ENCODE measurements at places on chromosomes 3 and 15. TPM values are rescaled to one million over a fixed set of nuclear protein-coding genes. Genes with fewer than 3 reads are reported as not detected.

SUCLG2 gene
- 47.1 TPM for total RNA-seq

- DNase-seq = no peak
These were observed 23.9 kb downstream of the LRIG1 start for GRCh38 chr3:66476852-66477381.

DNA sequence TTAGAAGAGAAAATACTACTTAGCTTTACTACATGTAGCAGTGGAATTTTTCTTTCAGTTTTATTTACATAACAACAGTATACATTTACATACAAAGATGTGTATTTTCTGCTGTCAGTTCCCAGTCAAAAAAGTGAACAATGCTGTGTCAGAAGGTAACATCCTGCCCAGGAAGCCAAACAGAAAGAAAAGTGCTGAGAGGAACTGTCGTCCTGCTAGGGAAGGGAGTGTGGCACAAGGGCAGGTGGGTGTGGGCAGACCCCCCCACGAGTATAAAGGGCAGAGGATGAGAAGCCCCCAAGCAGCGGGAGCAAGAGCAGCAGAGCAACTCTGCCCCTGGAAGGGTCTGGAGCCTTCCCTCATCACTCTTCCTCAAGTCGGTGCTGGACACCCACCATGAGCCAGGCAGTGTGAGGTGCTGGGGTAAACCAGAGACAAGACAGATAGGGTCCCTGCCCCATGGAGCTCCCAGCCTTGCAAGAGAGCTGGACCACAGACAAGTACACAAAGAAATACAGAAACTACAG lies 39.7 kb downstream of the TBC1D2B start:
- no peak for DNase-seq

TRPM1 gene
- total RNA-seq = under 0.01 TPM

All from bronchial epithelial cell (primary cell).